DMS153 (cell line): ENCODE measurements at places on chromosomes 6 and 20.
A peak's percentile ranks its signal among the peaks of the same experiment; 100 is the strongest.

- no peak for DNase-seq
Measured at GRCh38 chr6:166423781-166424180, 41.0 kb upstream of the MPC1 start.

- DNase-seq = no peak
Measured at GRCh38 chr6:65399355-65400084, 307.5 kb downstream of the EYS start.

DNA sequence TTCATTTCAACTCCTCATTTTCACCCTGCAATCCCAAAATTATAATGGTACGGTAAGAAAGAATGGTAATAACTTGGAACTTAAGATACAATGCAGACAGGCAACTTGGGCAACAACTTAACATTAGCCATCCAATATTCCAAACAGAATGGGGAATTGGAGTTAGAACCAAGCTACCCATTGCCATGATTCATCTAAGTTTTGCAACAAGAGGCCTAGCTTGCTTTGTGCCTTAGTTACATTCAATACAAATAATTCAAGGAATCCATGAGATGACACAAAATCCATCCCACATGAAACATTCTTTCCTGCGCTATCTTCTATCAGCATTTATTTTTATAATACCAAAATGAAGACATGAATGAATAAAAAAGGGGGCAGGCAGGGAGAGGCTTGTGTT, 28.4 kb downstream of the DCDC2 start:
- DNase-seq = no peak

GRCh38 chr6:45376310-45377042, 1.3 kb downstream of the SUPT3H start:
- no peak for DNase-seq

GRCh38 chr6:134882426-134883038, 67.4 kb downstream of the ALDH8A1 start:
- no peak for DNase-seq

DNA sequence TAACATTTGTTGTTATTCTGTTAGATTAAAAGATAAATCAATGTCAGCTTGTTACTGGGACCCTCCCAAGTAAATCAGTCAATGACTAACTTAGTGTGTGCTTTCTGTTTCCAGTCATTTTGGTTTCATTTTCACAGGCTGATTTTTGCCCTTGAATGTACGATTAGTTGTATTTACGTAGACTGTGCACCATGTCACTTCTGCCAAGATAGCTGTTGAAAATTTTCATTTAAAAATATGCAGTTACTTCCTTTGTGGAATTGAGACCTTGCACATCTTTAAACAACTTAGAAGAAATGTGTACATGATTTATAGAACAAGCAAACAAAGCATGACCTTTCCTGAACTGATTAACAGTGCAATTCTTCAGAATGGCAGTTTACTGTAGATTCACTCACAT, 944.8 kb upstream of the CITED2 start:
- DNase-seq = no peak

GRCh38 chr6:166365806-166366205, 16.9 kb downstream of the MPC1 start:
- DNase-seq = no peak

- no peak for DNase-seq
Measured at GRCh38 chr6:33967265-33967767, 163.5 kb upstream of the MLN start.

- DNase-seq = peak; percentile 87
Measured at GRCh38 chr6:71288228-71289038, at the start of gene OGFRL1. OGFRL1 (plus strand) TSS chr6:71288811; CDS start chr6:71288937, 126 bp downstream.

GRCh38 chr6:127342296-127342945, 988 bp downstream of the ECHDC1 start:
- no peak for DNase-seq

GRCh38 chr6:104003803-104004516, 855.8 kb downstream of the HACE1 start:
- no peak for DNase-seq

- no peak for DNase-seq
Measured at GRCh38 chr6:170038251-170038650, 252.6 kb downstream of the DLL1 start.

GRCh38 chr6:144347448-144347759, 62.3 kb downstream of the UTRN start:
- no peak for DNase-seq
